Anterior cingulate cortex (tissue), 58 donors: ENCODE measurements at places on chromosomes 11 and 22.

DNA sequence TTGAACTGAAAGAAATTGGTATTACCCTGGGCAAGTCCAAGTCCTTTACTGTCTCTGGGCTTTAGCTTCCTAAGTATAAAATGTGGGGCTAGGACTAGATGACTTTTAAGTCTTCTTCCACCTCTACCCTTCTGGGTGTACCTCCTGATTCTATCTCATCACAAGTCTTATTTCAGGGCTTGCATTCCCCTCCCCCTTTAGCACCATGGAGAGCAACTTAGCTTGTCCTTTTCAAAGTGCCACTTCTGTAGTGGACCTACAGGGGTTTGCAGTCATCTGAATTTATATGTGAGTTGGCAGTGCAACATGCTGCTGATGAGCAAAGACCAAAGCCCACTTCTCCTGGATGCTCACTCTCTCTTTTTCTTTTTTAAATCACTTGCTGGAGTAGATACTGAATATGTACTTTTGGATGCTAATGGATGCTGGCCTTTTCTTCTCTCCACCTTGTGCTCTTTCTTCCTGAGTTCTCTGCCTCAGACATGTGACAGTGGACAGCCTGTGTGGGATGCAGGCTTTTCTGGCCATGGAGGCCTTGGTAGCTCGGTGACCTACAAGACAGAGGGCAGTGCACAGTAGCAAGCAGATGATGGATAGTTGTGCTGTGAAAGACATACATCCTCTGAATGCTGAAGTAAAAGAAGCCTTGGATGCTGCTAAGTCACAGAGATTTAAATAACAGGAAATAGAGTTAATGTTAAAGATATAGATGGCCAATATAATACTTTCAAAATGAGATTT, 185.0 kb downstream of the NELL1 start:
- no peak for DNase-seq

- DNase-seq = no peak
Measured at GRCh38 chr11:57313788-57314135, 11.0 kb downstream of the TNKS1BP1 start.

DNA sequence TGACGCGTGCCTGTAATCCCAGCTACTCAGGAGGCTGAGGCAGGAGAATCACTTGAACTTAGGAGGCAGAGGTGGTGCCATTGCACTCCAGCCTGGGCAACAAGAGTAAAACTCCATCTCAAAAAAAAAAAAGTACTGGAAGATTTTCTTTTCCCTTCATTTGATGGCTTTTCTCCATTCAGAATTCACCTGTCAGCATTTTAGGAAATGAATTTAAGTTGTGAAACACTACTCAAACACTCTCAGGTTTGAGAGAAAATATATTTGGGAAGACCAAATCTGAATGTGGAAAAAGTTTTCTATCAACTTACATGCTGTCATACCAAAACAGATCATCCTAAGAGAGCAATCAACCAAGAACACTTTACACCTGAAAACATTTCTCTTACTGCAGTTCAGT, 2.7 kb downstream of the EIF4ENIF1 start:
- DNase-seq = no peak

DNA sequence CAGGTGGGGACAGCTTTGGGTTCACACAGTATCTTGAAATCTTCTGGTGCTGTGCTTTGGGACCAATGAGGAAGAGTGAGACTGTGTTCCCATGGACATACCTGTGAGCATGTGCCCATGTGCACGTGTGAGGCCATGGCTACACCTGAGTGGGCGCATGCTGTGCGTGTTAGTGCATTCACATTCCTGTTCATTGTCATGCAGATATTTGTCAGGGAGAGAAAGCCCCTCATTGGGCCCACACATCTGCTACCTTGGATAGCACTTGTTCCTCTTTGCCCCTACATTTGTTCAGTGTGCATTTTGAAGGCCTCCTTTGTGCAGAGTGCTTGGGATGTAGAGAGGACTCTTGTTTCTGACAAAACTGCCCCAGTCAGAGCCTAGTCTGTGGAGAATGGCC, 154.3 kb upstream of the E2F8 start:
- DNase-seq = no peak

- DNase-seq = no peak
Measured at GRCh38 chr11:66986178-66986545, 11.1 kb downstream of the C11orf86 start.

DNA sequence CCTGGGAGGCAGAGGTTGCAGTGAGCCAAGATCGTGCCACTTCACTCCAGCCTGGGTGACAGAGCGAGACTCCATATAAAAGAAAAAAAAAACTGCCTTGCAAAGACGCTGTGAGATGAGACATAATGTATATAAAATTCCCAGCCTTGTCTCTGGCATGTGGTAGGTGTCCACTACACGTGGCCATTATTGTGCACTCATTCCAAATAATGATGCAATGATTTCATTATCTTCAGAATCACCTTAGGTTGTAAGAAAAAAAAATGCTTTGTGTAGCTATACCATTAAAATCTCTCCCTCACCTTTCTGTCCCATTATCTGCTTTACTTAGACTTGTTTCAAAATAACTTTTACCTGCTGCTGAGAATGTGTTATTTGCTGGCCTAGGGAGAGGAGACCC, 41.6 kb downstream of the C11orf96 start:
- no peak for DNase-seq

DNA sequence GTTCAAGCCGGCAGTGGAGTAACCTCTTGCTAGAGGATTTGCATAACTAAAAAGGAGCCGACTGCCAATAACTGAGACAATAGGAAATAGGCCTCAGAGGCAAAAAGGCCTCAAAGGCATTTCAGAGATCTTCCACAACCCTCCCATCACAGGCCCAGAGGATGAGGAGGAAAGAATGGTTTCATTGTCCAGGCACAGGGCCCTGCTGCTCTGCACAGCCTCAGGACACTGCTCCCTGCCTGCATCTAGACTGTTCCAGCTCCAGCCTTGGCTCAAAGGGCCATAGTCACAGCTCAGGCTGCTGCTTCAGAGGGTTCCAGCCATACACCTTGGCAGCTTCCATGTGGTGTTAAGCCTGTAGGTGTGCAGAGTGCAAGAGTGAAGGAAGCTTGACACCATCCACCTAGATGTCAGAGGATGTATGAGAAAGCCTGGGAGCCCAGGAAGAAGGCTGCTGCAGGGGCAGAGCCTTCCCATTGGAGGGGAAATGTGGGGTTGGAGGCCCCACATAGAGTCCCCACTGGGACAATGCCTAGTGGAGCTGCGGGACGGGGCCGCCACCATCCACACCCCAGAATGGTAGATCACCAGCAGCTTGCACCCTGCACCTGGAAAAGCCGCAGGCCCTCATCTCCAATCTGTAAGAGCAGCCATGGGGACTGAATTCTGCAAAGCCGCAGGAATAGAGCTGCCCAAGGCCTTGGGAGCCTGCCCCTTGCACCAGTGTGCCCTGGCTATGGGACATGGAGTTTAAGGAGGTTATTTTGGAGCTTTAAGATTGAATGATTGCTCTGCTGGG, 8.2 kb upstream of the LRP5 start:
- DNase-seq = no peak

DNA sequence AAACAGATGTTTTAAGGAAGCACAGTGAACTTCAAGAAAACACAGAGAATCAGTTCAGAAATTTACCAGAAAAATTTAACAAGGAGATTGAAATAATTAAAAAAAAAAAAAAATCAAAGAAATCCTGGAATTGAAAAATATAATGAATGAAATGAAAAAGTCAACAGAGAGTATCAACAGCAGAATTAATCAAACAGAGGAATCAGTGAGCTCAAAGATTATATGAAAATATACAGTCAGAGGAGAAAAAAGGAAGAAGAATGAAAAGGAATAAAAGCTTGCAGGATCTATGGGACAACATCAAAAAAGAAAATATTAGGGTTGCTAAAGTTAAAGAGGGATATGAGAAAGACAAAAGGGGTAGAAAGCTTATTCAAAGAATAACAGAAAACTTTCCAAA, 82.3 kb downstream of the XRRA1 start:
- DNase-seq = no peak

DNA sequence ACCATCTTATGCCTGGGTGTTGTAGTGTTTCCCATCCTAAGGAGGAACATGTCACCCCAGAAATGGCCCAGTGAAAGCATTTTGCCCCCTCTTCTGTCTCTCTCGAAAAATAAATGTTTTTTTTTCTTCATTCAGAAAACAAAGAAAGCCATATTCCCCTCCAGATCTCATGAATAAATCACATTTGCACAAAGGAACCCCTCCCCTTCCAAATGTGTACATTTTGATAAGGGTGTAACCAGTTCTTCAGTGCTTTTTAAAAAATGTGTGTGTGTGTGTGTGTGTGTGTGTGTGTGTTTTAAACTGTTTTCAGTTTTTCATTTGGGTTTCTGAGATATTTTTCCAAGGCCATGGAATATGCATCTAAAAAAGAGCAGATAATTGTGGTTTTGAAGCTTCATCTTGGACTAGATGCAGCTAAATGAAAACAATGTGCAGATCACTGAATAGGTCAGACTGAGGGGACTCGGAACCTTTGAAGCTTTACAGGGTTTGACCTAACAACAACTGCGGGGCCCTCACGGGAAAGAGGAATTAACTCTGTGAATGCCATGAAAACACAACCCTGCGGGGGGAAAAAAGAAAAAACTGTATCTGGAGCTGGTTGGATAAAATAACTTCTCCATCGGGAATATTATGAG, 76.4 kb downstream of the YAP1 start:
- no peak for DNase-seq

DNA sequence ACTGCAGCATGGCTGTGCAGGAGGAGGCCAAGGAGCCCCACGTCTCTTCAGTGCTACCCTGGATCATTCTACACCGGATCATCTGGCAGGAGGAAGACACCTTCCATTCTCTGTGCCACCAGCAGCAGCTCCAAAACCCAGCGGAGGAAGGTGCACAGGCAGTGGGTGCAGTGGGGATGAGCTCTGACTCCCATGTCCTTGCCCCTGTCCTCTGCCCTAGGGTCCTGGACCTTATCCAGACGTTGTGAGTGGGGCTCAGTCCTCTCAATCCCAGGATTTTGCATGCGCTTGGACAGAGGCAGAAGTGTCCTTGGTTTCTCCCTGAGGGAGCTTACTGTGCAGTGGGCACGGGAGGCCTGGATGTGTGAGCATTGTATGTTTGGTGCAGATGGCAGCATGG, 61.3 kb downstream of the CABIN1 start:
- no peak for DNase-seq

DNA sequence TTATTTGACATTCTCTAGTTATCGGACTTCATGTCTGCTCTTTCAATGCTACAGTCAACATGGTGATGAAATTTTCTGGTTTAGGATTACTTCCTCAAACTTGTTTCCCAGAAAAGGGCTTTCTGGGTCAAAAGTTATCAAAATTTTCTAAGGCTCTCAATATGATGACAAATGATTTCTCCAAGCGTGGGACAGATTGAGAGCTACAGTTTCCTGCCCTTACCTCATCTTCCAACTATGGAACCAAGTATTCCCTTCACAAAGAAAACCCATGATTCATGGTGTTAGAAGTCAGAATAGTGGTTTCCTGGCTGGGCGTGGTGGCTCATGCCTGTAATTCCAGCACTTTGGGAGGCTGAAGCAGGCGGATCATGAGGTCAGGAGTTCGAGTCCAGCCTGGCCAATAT, 17.8 kb downstream of the MYO18B start:
- no peak for DNase-seq

- DNase-seq = peak; percentile 79
Measured at GRCh38 chr22:27804470-27805297, 3.1 kb upstream of the MN1 start.

DNA sequence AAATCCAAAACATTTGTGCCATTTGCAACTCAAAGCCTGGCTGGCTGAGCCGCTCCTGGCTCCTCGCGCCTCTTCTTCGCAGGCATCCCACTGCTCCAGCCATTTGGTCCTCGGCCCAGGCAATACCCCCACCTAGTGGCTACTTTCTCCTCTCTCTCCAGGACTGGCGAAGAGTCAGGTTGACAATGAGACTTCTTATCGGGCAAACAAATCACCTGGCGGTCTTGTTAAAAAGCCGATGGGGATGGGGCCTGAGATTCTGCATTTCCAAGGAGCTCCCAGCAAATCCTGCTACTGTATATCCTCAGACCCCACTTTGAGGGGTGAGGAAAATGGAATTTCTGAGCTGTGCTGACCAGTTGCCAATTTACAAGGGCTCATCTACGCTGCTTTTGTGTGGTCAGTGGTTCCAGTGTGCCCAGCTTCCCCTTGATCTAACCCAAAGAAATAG, 89.0 kb downstream of the ISX start:
- DNase-seq = peak; percentile 7

DNA sequence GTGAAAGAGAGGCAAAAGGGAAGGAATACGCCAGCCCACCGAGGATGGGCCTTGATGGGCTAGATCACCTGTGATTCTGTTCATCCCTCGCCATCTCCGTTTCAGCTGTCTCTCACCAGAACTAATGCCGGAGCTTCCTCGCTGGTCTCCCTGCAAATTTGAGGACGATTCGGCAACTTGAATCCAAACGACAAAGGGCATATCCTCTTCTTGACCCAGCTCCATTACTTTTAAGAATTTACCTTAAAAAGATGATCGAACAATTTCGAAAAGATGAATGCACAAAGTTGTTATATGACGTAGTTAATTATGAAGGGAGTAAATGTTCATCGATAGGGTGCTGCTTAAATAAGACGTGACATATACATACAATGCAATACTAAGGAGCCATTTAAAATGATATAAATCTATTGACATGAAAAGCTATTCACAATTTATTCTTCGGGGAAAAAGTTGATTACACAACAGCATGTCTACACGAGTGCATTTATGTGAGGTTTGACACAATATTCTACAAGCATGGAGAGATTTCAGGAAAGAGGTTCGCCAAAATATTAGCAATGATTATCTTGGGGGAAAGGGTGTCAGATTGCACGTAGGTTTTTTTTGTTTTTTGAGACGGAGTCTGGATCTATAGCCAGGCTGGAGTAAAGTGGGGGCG, 937 bp upstream of the FAM168A start:
- DNase-seq = no peak

- no peak for DNase-seq
Measured at GRCh38 chr11:8989453-8989852, 14.3 kb downstream of the NRIP3 start.

DNA sequence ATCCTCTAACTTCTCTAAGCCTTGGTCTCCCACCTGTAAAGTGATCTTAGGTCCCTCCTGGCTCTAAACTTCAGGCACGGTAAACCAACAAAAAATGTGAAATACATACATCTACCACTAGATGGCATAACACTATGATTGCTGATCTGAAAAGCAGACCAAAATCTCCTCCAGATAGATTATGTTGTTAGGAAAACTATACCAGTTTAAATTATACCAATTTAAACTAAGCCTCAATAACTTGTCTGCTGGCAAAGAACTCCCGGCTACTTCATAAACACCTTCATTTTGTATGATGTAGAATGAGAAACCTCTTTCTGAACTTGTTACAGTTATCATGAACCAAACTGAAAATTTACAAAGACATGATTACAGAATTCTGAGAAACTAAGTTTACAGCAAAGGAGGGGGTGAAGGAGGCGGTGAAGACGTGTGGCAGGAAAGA, 85.9 kb downstream of the SBF2 start:
- DNase-seq = no peak

DNA sequence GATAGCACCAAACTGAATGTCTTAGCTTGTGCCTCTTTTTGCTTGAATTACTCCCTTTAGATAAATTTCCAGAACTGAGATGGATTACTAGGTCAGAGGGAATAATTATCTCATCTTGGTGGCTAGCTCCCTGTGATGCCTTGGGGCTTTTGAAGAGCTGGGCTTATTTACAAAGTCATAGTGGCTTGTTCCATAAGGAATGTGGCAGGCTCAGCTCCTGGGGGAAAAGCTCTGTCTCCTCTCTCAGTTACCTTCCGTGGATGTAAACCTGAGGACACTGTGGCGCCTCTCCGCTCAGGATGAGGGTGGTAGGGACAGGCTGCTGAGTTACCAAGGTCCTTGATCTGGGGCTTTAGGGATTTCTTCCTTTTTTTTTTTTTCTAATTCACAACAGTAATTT, 121.7 kb downstream of the PARVA start:
- no peak for DNase-seq
